Tibial nerve (tissue), 4 donors: ENCODE measurements at places on chromosomes 6 and 20.

DNA sequence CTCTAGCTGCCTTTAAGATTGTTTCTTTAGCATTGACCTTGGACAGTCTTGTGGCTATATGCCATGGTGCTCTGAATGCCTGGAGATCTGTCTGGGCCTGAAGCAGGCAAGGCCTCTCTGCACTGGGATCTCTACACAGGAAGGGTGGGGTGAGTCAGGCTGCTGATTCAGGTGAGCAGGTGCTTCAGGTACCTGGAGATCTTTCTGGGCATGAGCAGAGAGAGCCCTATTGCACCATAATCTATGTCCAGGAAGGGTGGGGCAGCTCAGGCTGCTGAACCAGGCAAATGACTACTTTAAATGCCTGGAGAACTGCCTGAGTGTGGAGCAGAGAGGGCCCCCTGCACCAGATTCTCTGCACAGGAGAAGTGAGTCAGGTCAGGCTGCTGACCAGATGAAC, 94.5 kb downstream of the TPBG start:
- H3K4me1 ChIP-seq = no peaks in the 10 kb centered on the region
- H3K27ac ChIP-seq = no peak overlapping the region
- no peaks in the 10 kb centered on the region for H3K36me3 ChIP-seq
- H3K27me3 ChIP-seq = no peaks in the 10 kb centered on the region
- no peak for DNase-seq

DNA sequence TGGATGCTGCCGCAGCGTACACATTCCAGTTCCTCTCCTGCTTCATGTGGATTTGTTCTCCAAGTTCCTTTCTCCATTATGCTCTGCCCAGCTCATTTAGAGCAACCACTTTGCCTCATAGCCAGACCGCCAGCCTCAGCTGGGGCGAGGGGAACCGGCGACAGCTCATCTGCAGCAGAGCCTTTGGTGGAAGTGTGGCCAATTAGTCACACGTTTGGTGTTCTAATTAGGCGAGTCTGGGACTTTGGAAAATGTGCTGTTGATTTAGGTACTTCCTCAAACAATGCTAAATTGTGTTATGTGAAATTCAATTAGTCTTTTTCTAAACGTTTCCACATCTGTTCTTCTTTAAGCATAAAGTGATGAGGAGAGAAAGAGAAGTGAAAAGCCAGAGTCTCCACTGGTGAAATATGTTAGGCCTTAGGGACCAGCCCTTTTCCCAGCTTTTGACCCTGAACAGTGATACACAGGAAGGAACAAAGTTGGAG, 217.9 kb downstream of the TBX18 start:
- no peaks in the 10 kb centered on the region for H3K4me1 ChIP-seq
- H3K36me3 ChIP-seq = no peaks in the 10 kb centered on the region

DNA sequence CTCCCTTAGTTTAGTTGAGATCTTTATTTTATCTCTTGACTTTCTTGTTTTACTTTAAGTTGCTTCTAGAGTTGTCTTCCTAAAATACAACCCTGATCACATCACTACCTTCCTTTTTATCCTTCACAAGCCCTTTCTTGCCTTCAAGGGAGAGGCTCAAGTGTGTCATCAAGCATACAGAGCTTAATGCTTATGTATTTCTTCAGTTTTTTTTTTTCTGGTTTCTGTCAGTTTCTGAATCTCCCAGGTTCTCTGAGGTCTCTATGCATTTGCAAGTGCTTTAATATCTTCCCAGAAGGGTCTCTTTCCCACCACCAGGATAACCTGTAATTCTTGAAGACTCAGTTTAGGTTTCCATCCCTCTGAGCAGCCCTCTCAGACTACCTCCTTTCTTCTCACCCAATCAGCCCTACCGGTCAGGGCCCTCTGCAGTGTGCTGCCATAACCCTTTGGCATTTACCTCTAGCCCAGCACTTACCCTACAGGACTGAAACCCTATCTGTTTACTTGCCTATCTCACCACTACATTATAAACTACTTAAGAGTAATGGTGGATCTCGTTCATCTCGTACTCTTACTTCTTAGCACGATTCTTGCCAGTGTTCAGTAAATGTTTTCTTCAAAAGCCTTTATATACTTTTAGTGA, 36.9 kb downstream of the EYA4 start:
- H3K27me3 ChIP-seq = no peaks in the 10 kb centered on the region
- H3K36me3 ChIP-seq = no peaks in the 10 kb centered on the region
- H3K4me3 ChIP-seq = no peak overlapping the region
- no peak for DNase-seq

GRCh38 chr6:11437824-11438459, 99.6 kb upstream of the TMEM170B start:
- H3K36me3 ChIP-seq = no peaks in the 10 kb centered on the region
- no peaks in the 10 kb centered on the region for H3K4me1 ChIP-seq
- H3K27me3 ChIP-seq = no peaks in the 10 kb centered on the region
- H3K27ac ChIP-seq = no peak overlapping the region
- no peak for DNase-seq

- H3K4me1 ChIP-seq = peaks cover 5% of the 10 kb centered on the region
- H3K4me3 ChIP-seq = no peak overlapping the region
- H3K36me3 ChIP-seq = no peaks in the 10 kb centered on the region
- H3K27me3 ChIP-seq = no peaks in the 10 kb centered on the region
These were observed 108.4 kb upstream of the SLC22A23 start for GRCh38 chr6:3565291-3565690.

- peak overlapping the region; percentile 93 for H3K27ac ChIP-seq
- peaks cover 5% of the 10 kb centered on the region for H3K27me3 ChIP-seq
- H3K4me3 ChIP-seq = no peak overlapping the region
These were observed 4.8 kb downstream of the COL12A1 start for GRCh38 chr6:75201021-75201420.

GRCh38 chr6:163356324-163356723, 58.2 kb upstream of the QKI start:
- no peak overlapping the region for H3K4me3 ChIP-seq
- peaks cover 55% of the 10 kb centered on the region for H3K4me1 ChIP-seq
- H3K27ac ChIP-seq = peak overlapping the region; percentile 92

- no peaks in the 10 kb centered on the region for H3K27me3 ChIP-seq
- peaks cover 52% of the 10 kb centered on the region for H3K4me1 ChIP-seq
- H3K4me3 ChIP-seq = no peak overlapping the region
- peaks cover 12% of the 10 kb centered on the region for H3K36me3 ChIP-seq
- H3K27ac ChIP-seq = peak overlapping the region; percentile 25
These were observed 12.8 kb downstream of the PI16 start for GRCh38 chr6:36967301-36967700.

- no peak overlapping the region for H3K4me3 ChIP-seq
- no peak overlapping the region for H3K27ac ChIP-seq
- DNase-seq = no peak
- H3K36me3 ChIP-seq = peaks cover 40% of the 10 kb centered on the region
- H3K27me3 ChIP-seq = no peaks in the 10 kb centered on the region
These were observed 40.9 kb downstream of the DOP1A start for GRCh38 chr6:83108378-83108777.

DNA sequence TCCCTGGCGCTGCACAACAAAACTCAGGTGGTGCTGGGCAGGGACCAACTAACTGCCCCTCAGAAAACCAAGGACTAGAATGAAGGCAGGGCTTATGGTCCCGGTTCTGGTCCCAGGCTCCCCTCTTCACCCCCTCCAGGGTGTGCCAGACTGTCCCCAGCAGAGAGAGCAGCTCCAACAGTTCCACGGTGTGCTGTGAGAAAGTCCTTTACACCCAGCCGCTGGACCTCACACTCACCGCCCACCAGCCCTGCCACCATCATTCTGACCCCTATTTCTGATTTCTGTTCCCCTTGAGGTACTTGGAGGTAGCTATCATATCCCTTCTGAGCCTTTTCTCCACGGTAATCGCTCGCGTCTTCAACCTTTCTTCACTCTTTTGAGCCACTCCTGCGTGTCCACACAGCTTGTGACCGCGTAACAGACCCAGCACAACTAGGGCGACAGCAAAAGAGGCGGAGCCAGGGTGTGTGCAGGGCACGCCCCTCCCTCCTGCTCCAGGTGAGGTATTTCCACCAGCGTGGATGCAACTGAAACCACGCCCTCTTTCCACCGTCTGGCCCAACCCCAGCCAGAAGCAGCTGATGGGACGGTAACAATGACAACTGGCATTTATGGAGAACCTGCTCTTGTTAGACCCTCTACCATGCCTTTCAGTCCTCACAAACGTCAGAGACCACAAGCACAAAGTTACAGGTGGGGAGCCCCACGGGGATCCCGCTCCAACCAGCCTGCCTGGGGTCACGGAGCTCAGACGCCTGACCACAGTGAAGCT, 2.3 kb downstream of the PXDC1 start:
- no peak for DNase-seq
- H3K4me3 ChIP-seq = peak overlapping the region; percentile 91
- no peaks in the 10 kb centered on the region for H3K27me3 ChIP-seq
- no peaks in the 10 kb centered on the region for H3K36me3 ChIP-seq
- H3K27ac ChIP-seq = peak overlapping the region; percentile 95

DNA sequence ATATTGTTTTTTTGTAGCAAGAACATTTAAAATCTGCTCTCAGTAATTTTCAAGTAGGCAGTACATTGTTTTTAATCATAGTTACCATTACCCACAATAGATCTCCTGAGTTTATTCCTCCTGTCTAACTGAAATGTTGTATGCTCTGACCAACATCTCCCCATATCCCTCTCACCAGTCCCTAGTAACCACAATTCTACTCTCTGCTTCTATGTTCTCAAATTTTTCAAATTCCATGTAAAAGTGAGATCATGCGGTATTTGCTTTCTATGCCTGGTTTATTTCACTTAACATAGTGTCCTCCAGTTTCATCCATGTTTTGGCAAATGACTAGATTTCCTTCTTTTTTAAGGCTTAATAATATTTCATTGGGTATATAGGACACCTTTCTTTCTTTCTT, 300.5 kb downstream of the KCNQ5 start:
- H3K36me3 ChIP-seq = no peaks in the 10 kb centered on the region
- no peak overlapping the region for H3K27ac ChIP-seq
- no peak overlapping the region for H3K4me3 ChIP-seq
- H3K4me1 ChIP-seq = no peaks in the 10 kb centered on the region
- DNase-seq = no peak
- no peaks in the 10 kb centered on the region for H3K27me3 ChIP-seq

DNA sequence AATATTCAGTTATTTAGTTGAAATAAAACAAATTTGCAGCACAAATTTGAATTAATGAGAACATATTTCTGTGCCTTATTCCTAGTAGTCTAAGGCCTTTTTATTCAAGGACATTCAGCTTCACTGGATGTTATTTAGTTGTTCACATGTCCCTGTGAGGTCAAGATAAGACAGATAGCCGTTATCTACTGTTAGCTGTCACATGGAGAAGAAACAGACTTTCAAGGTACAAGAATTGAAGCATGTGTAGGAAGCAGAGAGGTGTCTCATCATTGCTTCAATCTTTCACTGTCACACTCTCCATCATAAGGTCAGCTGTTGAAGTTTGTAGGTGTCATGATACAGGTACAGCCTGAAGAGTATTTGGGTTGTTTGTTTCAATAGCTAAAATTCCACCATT, 112.9 kb upstream of the JAG1 start:
- no peaks in the 10 kb centered on the region for H3K27me3 ChIP-seq
- H3K4me1 ChIP-seq = no peaks in the 10 kb centered on the region
- no peak overlapping the region for H3K27ac ChIP-seq
- DNase-seq = no peak

- H3K27me3 ChIP-seq = no peaks in the 10 kb centered on the region
- no peaks in the 10 kb centered on the region for H3K36me3 ChIP-seq
- H3K4me3 ChIP-seq = no peak overlapping the region
- H3K27ac ChIP-seq = no peak overlapping the region
- H3K4me1 ChIP-seq = peaks cover 7% of the 10 kb centered on the region
- no peak for DNase-seq
These were observed 57.0 kb downstream of the TULP4 start for GRCh38 chr6:158369241-158369640.

GRCh38 chr20:17061715-17062114, 165.1 kb upstream of the PCSK2 start:
- DNase-seq = no peak
- no peak overlapping the region for H3K4me3 ChIP-seq

GRCh38 chr6:5167501-5167900, 82.4 kb downstream of the PPP1R3G start:
- no peaks in the 10 kb centered on the region for H3K4me1 ChIP-seq
- H3K4me3 ChIP-seq = no peak overlapping the region
- no peaks in the 10 kb centered on the region for H3K36me3 ChIP-seq
- no peak for DNase-seq

GRCh38 chr6:53825532-53826321, 30.9 kb downstream of the LRRC1 start:
- peak overlapping the region; percentile 42 for H3K27ac ChIP-seq
- no peaks in the 10 kb centered on the region for H3K27me3 ChIP-seq
- DNase-seq = no peak
- H3K36me3 ChIP-seq = no peaks in the 10 kb centered on the region
- no peaks in the 10 kb centered on the region for H3K4me1 ChIP-seq

DNA sequence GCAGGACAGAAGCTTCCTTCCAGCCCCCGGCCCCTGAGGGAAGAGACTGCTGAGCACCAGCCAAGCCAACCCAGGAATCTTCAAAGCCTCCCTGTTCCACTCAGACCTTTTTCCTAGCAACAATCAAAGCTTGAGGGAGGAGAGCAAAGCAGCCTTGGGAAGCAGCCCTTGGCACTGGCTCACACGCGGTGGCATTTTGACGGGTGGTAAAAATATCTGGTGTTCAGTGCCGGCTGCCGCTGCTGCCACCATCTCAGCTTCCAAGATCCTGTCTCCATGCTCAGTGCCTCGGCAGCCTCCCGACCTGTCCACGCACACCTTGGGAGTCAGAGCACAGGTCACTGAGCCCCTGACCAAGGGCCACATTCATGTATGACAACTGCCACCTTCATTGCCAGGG, 170.1 kb downstream of the LRFN2 start:
- no peak overlapping the region for H3K4me3 ChIP-seq
- no peak overlapping the region for H3K27ac ChIP-seq
- H3K27me3 ChIP-seq = no peaks in the 10 kb centered on the region
- H3K4me1 ChIP-seq = no peaks in the 10 kb centered on the region
- no peak for DNase-seq

DNA sequence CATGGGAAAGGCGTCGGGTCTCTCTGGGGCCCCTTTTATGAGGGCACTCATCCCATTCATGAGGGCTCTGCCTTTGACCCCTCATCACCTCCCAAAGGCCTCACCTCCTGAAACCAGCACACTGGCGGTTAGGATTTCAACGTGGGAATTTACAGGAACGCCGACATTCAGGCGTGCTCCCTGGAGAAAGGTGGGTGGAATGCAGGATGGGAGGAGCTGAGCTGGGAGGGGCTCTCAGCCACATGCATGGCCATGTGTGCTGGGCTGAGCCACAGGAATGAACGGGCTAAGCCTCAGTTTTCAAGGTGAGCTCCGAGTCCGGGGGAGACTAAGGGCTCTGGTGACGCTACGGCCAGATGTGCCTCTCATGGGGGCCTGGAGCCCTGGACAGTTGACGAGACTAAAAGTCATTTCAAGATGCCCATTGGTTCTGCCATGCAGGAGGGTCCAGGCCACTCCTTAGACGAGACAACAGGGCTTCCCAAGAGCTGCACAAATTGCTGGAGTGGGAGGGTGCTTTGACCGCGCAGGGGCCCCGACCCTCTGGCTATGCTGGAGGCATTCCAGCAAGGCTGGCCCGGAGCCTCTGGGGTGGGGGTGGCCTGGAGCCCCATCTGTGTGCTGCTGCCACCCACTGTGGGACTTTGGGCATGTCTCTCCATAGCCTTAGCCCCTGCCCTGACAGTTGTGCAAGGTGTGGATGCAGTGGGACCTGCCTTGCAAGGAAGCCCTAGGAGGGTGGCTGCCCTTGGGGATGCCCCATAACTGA, 3.8 kb upstream of the ARFGAP1 start:
- H3K4me1 ChIP-seq = peaks cover 13% of the 10 kb centered on the region
- H3K4me3 ChIP-seq = no peak overlapping the region
- H3K27ac ChIP-seq = no peak overlapping the region
- no peaks in the 10 kb centered on the region for H3K36me3 ChIP-seq
- H3K27me3 ChIP-seq = no peaks in the 10 kb centered on the region
- no peak for DNase-seq
